ENCODE measurements at places on chromosomes 1 and 21.

DNA sequence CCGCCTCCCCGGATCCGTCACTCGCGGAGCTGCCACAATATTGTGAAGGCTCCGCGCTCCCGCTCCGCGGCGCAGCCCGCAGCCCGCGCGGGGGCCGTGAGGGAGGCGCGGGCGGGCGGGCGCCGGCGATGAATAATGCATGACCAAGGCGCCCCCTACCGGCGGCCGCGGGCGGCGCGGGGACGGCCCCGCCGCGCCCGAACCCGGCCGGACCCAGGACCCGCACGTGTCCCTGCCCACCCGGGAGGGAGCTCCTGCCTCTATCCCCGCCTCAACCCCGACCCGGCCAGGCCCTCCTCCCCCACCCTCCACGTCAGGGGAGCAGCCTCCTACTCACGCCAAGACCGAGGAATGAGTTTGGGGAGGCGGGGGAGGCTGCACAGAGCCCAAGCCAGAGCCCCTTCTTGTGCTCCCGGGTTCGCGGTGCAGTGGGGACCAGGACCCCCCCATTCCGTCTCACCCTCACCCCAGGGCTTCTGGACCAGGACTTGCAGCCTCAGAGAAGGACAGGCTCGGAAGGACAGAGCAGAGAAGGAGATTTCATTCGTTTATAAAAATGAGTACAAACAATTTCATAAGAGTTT, 70.8 kb upstream of the CASZ1 start:
- DNase-seq: peak; percentile 36

DNA sequence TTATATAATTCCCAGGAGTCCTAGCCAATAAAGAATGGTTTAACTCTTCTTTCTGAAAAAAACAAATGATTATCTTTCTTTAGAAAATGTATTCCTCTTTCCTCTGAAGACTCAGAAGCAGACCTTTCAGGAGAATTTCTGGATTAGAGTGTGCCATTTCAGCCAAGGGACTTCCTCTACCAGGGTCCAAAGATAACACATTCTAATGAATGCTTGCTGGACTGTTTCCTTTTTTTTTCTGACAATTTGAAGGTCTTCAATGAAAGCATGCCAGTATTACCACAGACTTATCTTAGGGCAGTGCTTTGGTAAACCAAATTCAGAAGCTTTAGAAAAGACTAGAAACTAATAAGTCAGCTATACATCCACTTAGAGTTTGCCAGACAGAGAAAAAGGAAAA, 80.5 kb downstream of the RERE start:
- DNase-seq: no peak

- DNase-seq: peak; percentile 36
These were observed 4.6 kb upstream of the MMP23B start for GRCh38 chr1:1627261-1627828.

GRCh38 chr1:163774401-163774945, 452.7 kb downstream of the NUF2 start:
- no peak for DNase-seq

GRCh38 chr1:119341372-119341947, 27.1 kb upstream of the HAO2 start:
- DNase-seq: no peak

DNA sequence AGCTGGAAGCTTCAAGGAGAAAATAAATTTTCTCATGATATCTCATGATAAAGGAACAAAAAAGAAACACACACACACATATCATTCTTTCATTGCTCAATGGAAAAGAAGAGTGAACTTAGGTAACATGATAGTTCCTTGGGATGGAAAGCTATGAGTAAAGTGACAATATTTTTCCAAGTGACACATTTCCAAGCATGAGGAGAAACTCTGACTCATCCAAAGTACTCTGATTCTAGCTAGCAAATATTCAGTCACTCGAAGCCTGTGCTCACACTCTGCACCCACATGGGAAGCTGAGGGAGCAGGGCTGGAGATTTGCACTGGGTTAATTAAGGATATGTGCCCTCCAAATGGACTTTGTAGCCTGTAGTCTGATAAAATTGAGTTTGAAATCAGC, 222.4 kb downstream of the LRRC40 start:
- no peak for DNase-seq

GRCh38 chr1:228833911-228834688, 98.8 kb downstream of the RHOU start:
- DNase-seq: peak; percentile 26

- no peak for DNase-seq
These were observed 72.8 kb downstream of the CNST start for GRCh38 chr1:246638941-246639655.

GRCh38 chr1:43981135-43981491, 2.1 kb downstream of the B4GALT2 start:
- DNase-seq: no peak

DNA sequence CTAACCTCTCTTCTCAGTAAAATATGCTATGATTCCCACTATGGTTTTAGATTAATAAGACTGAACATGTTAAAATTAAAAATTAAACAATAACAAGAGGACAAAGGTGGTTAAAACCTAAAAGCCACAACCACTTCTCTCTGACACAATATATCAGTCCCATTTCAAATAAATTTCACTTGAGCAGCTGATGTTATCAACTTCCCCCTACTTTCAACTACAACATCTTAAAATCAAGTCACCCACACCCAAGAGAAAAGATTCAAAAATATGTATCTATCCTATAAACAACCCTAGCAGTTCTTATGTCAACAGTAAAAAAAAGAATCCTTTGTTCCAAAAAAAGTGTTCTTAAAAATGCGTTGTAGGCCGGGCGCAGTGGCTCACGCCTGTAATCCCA, 7.5 kb downstream of the PUM1 start:
- no peak for DNase-seq

DNA sequence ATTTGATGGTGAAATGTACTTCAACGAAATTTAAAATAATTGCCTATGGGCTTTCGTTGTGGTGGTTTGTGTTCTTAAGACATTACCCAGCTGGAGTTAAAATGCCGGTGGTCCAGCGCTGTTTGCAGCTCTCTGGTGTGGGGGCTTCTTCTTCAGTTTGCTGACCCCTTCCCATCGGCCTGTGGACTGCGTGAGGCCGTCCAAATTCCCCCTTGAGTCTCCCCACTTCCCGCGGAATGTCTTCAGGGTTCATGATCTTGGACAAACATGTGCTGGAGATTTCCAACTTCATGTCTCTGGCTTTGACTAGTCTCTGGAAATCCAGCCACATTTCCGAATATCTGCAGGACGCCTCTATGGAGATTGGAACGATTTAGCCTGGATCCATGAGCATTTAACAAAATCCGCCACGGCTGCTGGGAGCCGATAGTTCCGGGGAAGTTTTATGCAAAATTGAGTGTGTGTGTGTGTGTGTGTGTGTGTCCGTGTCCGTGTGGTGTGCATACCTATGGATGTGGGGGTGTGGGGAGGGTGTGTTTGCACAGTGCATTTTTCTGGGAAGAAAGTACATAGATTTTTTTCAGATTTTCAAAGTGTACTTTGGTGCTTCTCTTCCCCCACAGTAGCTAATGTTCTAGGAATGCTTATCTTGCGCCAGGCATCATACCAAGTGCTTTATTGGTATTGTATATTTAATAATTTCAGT, 117.2 kb downstream of the PCP4 start:
- no peak for DNase-seq

GRCh38 chr1:189686288-189686687, 791.4 kb downstream of the BRINP3 start:
- DNase-seq: no peak

- no peak for DNase-seq
These were observed 10.7 kb downstream of the CD5L start for GRCh38 chr1:157830887-157831286.

DNA sequence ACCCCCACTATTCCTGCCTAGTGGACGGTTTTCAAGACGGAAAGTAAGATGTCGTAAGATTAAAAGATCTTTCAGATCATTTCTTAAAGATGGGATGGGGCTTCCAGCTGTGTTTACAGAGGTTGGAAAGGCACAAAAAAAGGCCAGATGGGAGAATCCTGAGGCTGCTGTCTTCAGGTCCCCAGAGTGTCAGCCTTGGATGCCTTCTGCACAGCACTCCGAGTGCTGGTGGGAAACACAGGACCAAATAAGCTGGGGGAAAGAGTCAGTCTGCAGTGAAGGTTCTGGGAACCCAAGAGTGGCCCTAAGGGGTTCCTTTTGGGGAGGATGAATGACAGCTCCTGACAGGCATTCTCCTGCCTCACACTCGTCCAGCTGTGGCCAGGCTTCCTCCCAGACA, 96.5 kb downstream of the COLGALT2 start:
- DNase-seq: no peak

- peak; percentile 49 for DNase-seq
These were observed 1382.2 kb upstream of the B3GALT2 start for GRCh38 chr1:194568610-194569009.

DNA sequence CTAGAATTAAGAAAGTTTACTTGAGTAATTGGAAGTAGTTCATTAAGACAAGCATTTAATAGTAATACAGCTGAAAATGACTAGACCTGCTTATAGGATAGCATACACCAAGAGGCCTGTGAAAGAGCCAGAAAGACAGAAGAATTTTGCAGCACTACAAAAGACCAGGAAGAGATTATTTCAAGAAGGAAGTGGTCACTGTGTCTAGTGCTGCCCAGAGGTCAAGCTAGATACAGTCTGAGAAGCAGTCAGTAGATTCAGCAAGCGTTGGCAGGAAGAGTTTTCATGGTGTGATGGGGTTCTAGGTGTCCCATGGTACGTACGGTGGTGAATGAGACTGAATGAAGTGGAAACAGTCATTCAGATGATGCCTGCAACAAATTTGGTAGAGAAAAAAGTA, 31.5 kb downstream of the RGS8 start:
- DNase-seq: no peak

- DNase-seq: peak; percentile 93
These were observed 6.0 kb downstream of the CADM3 start for GRCh38 chr1:159177272-159177907.

DNA sequence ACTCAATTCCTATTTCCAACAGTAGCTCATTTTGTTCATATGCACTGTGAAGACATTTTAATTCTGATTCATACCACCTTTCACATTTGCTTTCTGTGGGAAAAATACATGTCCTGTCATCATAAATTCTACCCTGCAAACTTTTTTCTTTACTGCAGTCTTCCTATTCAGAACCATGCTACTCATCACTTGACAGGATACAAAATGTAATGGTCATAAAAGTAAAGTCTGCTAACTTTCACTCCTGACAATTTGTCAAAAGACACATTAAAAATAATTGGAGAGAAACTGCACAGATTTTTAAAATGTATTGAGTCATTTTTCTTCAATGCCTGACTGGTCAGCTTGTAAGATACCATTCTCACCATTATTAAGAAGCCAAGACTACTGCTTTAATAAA, 1817.1 kb downstream of the BRINP3 start:
- no peak for DNase-seq

- no peak for DNase-seq
These were observed 743 bp upstream of the KRTAP10-10 start for GRCh38 chr21:44636209-44637017.

DNA sequence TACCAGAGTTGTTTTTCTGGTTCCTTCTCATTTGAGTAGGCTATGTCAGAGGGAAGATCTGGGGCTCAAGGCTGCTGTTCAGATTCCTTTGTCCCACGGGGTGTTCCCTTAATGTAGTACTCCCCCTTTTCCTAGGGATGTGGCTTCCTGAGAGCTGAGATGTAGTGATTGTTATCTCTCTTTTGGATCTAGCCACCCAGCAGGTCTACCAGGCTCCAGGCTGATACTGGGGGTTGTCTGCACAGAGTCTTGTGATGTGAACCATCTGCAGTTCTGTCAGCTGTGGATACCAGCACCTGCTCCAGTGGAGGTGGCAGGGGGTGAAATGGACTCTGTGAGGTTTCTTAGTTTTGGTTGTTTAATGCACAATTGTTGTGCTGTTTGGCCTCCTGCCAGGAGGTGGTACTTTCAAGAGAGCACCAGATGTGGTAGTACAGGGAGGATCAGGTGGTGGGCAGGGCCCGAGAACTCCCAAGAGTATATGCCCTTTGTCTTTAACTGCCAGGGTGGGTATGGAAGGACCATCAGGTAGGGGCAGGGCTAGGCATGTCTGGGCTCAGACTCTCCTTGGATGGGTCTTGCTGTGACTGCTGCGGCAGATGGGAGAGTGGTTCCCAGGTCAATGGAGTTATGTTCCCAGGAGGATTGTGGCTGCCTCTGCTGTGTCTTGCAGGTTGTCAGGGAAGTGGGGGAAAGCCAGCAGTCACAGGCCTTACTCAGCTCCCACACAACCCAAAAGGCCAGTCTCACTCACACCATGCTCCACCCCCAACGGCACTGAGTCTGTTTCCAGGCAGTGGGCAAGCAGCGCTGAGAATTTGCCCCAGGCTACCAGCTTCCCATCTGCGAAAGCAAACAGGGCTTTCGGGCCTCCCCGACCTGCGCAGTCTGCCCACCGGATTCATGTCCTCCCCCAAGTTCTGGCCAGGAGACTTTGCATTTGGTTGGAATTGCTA, 64.2 kb downstream of the SERINC2 start:
- DNase-seq: no peak

- peak; percentile 11 for DNase-seq
These were observed 44.7 kb downstream of the XCL2 start for GRCh38 chr1:168498956-168499687.

- no peak for DNase-seq
These were observed 10.3 kb downstream of the PANK4 start for GRCh38 chr1:2516124-2516523.

- DNase-seq: peak; percentile 85
These were observed 18.9 kb downstream of the HTR1D start for GRCh38 chr1:23198373-23198772.

DNA sequence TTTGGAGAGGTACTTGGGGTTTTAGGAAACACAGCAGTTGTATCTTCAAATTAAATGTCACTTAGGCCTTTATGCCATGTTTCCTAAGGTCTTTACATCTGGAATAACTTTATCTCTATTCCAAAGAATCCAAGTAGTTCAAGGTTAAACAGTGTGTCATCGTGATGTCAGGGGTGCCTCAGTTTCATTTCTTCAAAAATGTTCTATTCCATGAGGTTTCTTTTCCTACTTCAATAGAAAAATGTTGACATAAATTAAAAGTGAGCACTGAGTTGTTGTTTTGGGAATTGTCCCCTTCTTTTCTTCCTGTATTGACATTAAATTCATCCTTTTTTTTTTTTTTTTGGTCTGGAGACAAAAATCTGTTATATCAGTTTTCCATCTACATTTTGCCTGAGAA, 160.6 kb upstream of the C21orf91 start:
- DNase-seq: no peak

DNA sequence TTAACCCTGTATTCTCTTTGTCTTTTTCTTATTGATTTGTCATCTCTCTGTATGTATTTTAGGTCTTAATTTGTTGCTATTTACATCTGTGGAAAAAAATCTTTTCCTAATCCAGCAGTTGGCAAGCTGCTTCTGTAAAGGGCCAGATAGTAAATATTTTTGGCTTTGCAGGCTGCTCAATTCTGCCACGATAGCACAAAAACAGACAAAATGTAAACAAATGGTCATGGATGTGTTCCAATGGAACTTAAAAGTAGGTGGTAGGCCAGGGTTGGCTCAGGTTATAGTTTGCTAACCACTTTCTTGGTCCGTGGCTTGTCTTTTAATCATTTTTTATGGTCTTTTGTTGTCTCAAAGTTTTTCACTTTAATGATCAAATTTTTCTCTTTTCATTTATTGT, 371.8 kb downstream of the HHAT start:
- no peak for DNase-seq

- no peak for DNase-seq
These were observed 13.4 kb downstream of the LAPTM5 start for GRCh38 chr1:30744060-30744756.

- no peak for DNase-seq
These were observed 118.7 kb downstream of the SIK1 start for GRCh38 chr21:43308101-43308814.

All from MCF 10A (cell line).